Activated CD8-positive, alpha-beta memory T cell treated with anti-CD3 and anti-CD28 coated beads, Interleukin-2, amount 10 ng/mL, durations not matched to agents 7 days and 5 days (primary cell): ENCODE measurements at places on chromosomes 6 and 20. TPM values are rescaled to one million over a fixed set of nuclear protein-coding genes. Genes with fewer than 3 reads are reported as not detected.
A peak's percentile ranks its signal among the peaks of the same experiment; 100 is the strongest.

GRCh38 chr6:225907-226306 is 66.4 kb upstream of the DUSP22 start:
- peak overlapping the region; percentile 32 for H3K4me3 ChIP-seq
- H3K36me3 ChIP-seq, result peaks cover 13% of the 10 kb centered on the region
- peaks cover 84% of the 10 kb centered on the region for H3K4me1 ChIP-seq
- no peaks in the 10 kb centered on the region for H3K27me3 ChIP-seq
- no peak for DNase-seq

DNA sequence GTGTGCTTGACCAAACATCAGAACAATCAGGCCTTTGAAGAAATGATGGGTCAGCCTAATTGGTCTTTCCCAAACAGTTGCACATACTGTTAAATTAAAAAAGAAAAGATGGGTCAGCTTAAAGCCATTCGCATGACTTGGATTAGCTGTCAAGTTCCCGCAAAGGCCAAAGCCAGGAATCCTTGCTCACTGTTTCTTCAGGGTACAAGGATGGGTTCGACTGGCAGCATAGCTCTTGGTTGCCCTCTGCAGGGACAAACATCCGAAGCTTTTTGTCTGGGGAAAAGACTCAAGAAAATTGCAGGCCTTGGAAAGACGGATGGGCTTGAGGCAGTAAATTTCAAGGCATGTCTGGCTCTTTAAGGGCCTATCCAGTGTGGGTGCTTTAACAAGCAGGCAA is 168.0 kb downstream of the HDGFL1 start:
- no peak overlapping the region for H3K27ac ChIP-seq
- H3K36me3 ChIP-seq, result no peaks in the 10 kb centered on the region
- H3K4me3 ChIP-seq, result no peak overlapping the region
- H3K27me3 ChIP-seq, result no peaks in the 10 kb centered on the region
- H3K4me1 ChIP-seq, result no peaks in the 10 kb centered on the region
- DNase-seq, result no peak

PGC gene
- not detected for total RNA-seq

ESR1 gene
- 0.21 TPM for total RNA-seq
